GM23248 (cell line): ENCODE measurements at places on chromosomes 5 and 9. TPM values are rescaled to one million over a fixed set of nuclear protein-coding genes. Genes with fewer than 3 reads are reported as not detected.

DNA sequence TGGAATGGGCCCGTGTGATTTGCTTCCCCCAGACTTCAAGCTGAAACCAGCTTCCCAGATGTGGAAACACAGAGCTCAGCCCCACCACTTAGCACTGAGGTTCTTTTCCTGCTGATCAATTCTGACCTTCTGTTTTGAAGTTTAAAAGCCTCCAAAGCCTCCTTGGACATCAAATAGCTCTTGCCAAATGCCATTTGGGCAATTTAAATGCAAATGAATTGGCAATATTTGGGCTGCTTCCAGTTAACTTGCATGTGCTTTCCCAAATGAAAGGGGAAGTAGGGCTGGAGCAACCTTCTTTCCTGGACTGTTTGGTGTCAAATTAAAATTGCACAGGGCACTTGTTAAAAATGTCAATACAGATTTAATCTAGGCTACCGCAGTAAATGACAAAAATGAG, 710.5 kb downstream of the TLR4 start:
- H3K27me3 ChIP-seq, result no peaks in the 10 kb centered on the region
- no peaks in the 10 kb centered on the region for H3K4me1 ChIP-seq
- no peak overlapping the region for H3K27ac ChIP-seq
- no peak for DNase-seq
- H3K4me3 ChIP-seq, result no peak overlapping the region

DNA sequence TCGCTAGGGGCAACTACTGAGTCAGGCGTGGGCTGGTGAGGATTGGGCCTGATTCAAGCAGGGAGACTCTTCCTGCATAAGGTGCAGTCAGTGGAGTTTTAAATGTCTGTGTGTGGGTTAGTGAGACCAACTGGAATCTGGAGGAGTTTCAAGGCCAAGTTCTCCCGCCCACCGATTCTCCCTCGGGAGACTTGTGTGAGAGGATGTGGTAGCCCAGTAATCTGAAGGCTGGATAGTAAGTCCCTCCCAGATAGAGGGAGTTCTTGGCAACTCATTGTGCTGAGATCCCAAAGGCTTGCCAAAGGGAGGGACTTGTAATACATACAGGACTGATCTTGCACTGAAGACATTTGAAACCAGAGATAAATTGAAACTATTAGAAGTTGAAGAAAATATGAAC, 51.8 kb downstream of the WDR36 start:
- no peak overlapping the region for H3K4me3 ChIP-seq
- DNase-seq, result peak; percentile 96
- H3K27ac ChIP-seq, result peak overlapping the region; percentile 28
- peaks cover 17% of the 10 kb centered on the region for H3K4me1 ChIP-seq
- H3K27me3 ChIP-seq, result no peaks in the 10 kb centered on the region

GRCh38 chr5:145903113-145903512, 30.3 kb upstream of the GRXCR2 start:
- peak; percentile 28 for DNase-seq
- H3K27me3 ChIP-seq, result peaks cover 24% of the 10 kb centered on the region

Gene GDF9
- not detected in 2 replicates for polyA plus RNA-seq
